Skeletal muscle cell (primary cell): ENCODE measurements at places on chromosomes 7 and 10.

DNA sequence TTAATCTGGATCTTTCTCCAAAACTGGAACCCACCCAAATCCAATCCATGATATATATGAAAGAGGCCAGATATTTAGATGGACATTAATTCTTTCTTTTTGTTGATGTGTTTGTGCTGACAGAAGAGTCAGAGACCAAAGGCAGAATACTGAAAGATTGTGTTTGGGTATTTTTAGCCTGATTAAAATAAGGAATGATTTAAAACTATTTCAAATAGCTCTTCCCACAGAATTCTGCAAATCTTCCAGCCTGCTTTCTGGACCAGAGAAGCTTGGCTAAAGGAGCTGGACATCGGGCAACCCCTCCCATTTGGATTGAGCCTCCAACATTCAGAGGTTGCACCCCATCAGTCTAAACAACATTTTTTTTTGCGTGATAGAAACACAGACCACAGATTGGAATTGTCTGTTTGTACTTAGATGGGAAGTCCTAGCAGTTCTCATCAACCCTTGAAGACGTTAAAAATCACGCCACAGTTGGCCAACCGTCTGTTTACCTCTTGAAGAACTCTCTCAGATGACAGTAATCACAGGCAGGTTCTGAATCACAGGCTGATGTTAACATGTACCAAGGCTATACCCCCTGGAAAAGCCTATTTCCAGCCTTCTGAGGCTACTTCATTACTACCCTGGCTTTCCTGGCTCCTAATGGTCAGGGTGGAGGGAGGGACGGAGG lies 155.2 kb upstream of the NRP1 start:
- no peak for DNase-seq

DNA sequence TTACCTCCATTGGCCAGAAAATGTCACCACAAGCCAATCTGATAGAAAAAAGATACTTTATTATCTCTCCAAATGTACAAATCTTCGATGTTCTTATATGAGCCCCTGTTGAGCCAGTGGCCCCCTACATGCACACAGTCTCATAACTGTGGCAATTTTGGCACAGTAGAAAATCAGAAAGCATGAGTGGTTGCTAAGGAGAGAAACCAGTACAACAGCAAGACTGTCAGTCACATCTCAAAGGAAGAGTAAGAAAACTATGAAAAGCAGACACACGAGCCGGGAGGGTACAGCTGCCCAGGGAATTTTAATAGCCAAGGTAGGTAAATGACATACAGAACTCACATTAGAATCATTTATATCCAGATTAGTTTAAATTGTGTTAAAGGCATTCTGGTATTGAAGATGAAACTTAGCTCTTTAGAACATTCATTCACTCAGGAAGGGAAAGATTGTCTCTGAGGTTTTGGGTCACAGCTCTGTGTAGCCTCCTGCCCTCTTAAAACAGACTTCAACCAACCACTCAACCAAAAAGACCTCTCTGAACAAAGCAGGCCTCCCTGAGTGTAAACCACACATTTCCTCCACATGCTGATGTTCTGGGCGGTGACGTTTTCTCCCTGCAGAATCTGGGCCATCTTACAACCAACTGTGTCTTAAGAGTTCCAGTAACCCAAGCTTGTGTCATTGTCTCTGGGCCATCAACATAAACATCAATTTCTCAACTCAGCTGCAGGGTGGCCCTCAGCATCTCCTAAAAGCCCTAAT lies 80.8 kb upstream of the ADAM12 start:
- DNase-seq = peak; percentile 62

DNA sequence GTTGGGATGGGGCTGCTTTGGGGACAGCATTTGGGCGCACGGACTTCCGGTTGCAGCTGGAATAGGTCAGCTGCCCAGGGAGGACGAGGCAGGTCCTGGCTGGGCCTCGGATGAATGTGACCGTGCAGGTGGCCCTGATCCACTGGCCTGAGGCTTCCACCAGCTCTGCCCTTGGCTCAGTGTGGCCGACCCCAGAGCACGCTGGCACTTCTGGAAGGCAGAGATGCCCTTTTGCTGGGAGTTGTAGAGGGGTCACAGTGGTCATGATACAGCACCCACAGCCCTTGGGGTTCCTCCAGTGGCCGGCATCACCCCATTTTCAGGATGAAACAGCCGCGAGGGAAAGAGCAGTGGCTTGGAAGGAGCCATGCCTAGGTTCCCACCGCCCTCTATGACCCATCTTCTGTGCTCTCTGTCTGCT lies 19.0 kb downstream of the ADCY1 start:
- no peak for DNase-seq

GRCh38 chr10:123562811-123563580 lies 103.2 kb upstream of the GPR26 start:
- no peak for DNase-seq

GRCh38 chr7:130896898-130897514 lies 163.0 kb upstream of the KLF14 start:
- no peak for DNase-seq

DNA sequence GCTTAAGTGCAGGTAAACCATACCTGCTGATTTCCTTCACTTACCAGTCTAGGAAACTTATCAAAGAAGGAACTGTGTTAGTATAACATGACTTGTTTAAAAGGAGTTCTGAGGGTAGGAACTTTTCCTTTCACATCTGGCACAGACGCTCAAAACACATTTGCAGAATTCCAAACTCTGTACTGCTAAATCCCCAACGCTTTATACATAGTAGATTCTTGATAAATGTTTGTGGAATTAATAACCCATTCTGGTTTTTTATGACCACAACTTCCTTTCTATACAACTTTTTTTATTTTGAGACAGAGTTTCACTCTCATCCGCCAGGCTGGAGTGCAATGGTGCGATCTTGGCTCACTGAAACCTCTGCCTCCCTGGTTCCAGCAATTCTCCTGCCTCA lies 7.7 kb upstream of the TRUB1 start:
- no peak for DNase-seq
